ENCODE measurements at places on chromosomes 7 and 10.

- peaks cover 40% of the 10 kb centered on the region for H3K4me1 ChIP-seq
- no peaks in the 10 kb centered on the region for H3K27me3 ChIP-seq
- peak overlapping the region; percentile 91 for H3K4me3 ChIP-seq
- no peak overlapping the region for H3K27ac ChIP-seq
- DNase-seq = no peak
Measured at GRCh38 chr10:122877264-122877663, 2.1 kb downstream of the FAM24B start.

DNA sequence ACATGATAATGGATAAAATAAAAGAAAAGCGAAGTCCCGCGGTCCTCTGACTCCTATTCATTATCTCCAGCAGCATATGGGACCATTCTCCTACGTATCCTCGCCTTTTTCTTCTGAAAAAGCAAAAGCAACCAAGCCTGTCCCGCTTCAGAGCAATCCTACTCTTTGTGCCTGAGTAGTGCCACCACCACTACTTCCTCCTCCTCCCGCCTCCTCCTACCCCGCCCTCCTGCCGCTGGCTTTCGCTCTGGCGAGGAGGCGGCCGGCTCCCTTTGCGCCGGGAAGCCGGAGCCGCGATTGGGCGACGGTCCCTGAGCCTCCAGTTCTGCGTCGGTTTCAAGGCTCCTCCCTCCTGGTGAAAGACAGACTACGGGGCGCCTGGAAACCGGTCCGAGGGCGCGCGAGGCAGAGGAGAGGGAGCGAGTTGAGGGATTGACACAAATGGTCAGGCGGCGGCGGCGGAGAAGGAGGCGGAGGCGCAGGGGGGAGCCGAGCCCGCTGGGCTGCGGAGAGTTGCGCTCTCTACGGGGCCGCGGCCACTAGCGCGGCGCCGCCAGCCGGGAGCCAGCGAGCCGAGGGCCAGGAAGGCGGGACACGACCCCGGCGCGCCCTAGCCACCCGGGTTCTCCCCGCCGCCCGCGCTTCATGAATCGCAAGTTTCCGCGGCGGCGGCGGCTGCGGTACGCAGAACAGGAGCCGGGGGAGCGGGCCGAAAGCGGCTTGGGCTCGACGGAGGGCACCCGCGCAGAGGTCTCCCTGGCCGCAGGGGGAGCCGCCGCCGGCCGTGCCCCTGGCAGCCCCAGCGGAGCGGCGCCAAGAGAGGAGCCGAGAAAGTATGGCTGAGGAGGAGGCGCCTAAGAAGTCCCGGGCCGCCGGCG is at the start of gene FZD1:
Gene FZD1, plus strand, starts transcription at position 388 of the 878 bp plus-strand sequence. Its CDS starts 448 bp downstream, at position 836.
- no peaks in the 10 kb centered on the region for H3K36me3 ChIP-seq
- peak within 1 kb of the TSS; percentile 88 for H3K4me3 ChIP-seq
- DNase-seq = peak; percentile 68
- H3K27ac ChIP-seq = no peak within 1 kb of the TSS

GRCh38 chr7:27442455-27442854 is 199.9 kb downstream of the EVX1 start:
- no peak overlapping the region for H3K27ac ChIP-seq
- no peak for DNase-seq
- no peaks in the 10 kb centered on the region for H3K36me3 ChIP-seq
- no peaks in the 10 kb centered on the region for H3K4me1 ChIP-seq
- peaks cover 28% of the 10 kb centered on the region for H3K27me3 ChIP-seq

DNA sequence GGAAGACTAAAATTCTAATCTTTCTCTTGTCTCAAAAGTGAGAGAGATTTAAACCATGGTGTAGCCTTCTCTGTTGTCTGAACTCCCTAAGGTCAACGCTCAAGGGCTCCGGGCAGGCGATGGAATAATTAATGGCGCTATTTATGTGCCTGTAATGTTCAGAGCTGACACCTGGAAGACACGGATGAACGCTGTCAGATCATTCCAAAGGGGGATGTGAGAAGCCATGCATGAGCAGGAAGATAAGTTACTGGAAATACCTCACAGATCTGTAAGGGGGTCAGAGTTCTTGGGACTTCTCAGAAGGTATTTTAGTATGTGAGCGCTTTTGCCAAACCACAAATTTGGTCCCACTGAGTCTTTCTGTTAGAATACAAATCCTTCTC is 73.3 kb upstream of the MTPN start:
- H3K36me3 ChIP-seq = no peaks in the 10 kb centered on the region
- no peak overlapping the region for H3K27ac ChIP-seq
- H3K27me3 ChIP-seq = no peaks in the 10 kb centered on the region
- H3K4me3 ChIP-seq = no peak overlapping the region

DNA sequence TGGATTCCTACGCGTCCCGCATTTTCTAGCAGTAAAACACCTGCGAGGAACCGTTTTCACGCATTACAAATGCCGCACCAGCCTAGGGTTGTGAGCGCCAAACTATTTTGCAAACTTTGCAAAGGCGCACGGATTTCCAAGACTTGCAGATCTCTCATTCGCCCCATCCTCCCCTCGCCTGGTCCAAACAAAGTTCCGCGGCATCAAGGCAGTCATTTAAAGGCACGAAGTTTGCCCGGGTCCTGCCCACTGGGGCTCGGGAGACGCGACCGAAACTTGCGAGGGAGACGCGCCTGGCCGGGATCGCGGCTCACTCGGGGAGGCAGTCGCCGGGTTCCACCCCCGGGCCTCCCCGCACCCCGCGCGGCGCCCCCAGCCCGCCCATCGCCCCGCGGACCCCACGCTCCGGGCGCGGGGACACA is 613 bp downstream of the USP6NL start:
- peaks cover 56% of the 10 kb centered on the region for H3K4me1 ChIP-seq
- H3K27me3 ChIP-seq = no peaks in the 10 kb centered on the region
- H3K36me3 ChIP-seq = peaks cover 2% of the 10 kb centered on the region
- peak overlapping the region; percentile 56 for H3K27ac ChIP-seq
- DNase-seq = no peak

GRCh38 chr10:125236091-125236490 is 75.7 kb upstream of the CTBP2 start:
- no peaks in the 10 kb centered on the region for H3K36me3 ChIP-seq
- H3K27ac ChIP-seq = no peak overlapping the region
- H3K4me1 ChIP-seq = no peaks in the 10 kb centered on the region
- no peak for DNase-seq
- peaks cover 2% of the 10 kb centered on the region for H3K27me3 ChIP-seq

DNA sequence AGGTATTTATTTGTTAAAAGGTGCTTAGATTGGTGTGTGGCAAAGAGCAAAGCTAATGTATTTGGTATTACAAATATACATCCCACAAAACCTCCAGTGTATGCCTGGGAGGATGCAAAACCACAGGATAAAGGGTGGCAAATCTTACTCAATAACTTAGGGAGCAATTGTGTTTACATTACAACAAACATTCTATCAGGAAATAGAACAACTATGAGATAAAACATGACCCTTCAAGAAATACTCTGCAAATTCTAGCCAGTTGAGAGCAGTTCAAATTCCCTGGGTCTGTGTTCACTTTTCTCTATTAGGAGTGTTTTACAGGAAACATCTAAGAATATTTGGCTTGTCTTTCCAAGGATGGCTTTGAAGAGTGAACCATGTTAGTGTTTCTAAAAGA is 64.9 kb downstream of the CUL1 start:
- no peak overlapping the region for H3K27ac ChIP-seq
- no peak overlapping the region for H3K4me3 ChIP-seq
- H3K36me3 ChIP-seq = peaks cover 20% of the 10 kb centered on the region
- DNase-seq = no peak

- peaks cover 15% of the 10 kb centered on the region for H3K27me3 ChIP-seq
- H3K4me3 ChIP-seq = no peak overlapping the region
- no peak for DNase-seq
- peaks cover 18% of the 10 kb centered on the region for H3K4me1 ChIP-seq
- no peak overlapping the region for H3K27ac ChIP-seq
- peaks cover 4% of the 10 kb centered on the region for H3K36me3 ChIP-seq
Measured at GRCh38 chr7:139830292-139830691, 1.2 kb downstream of the TBXAS1 start.

- no peak for DNase-seq
- H3K36me3 ChIP-seq = peaks cover 4% of the 10 kb centered on the region
- no peak overlapping the region for H3K27ac ChIP-seq
- H3K4me1 ChIP-seq = peaks cover 6% of the 10 kb centered on the region
- H3K4me3 ChIP-seq = no peak overlapping the region
Measured at GRCh38 chr7:148611692-148612091, 21.1 kb downstream of the C7orf33 start.

DNA sequence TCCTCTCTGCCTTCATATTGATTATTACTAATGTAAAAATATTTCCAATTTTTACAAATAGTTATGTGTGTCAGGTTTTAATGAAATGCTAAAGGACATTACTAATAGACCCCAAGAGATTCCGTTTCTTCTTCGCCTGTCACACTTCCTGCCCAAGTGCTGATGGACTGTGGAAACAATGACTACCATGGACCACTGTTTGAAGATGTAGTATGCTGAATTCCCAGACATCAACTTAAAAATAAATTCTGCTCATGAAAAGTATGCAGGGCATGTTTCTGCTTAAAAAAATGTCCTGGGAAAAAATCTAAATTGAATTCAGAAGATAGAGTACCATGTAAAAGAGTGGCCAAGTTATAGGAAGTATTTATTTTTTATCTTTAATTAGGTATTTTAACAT is 52.1 kb downstream of the ST7 start:
- H3K36me3 ChIP-seq = no peaks in the 10 kb centered on the region
- H3K4me1 ChIP-seq = peaks cover 36% of the 10 kb centered on the region
- H3K4me3 ChIP-seq = no peak overlapping the region
- no peak for DNase-seq
- H3K27me3 ChIP-seq = no peaks in the 10 kb centered on the region
- no peak overlapping the region for H3K27ac ChIP-seq

- H3K4me1 ChIP-seq = no peaks in the 10 kb centered on the region
- no peak overlapping the region for H3K4me3 ChIP-seq
- H3K27ac ChIP-seq = no peak overlapping the region
- DNase-seq = no peak
- H3K36me3 ChIP-seq = no peaks in the 10 kb centered on the region
- no peaks in the 10 kb centered on the region for H3K27me3 ChIP-seq
Measured at GRCh38 chr7:29328045-29328444, 133.5 kb downstream of the CHN2 start.

GRCh38 chr7:3453398-3453797 is 152.3 kb downstream of the SDK1 start:
- no peaks in the 10 kb centered on the region for H3K4me1 ChIP-seq
- H3K4me3 ChIP-seq = no peak overlapping the region
- H3K36me3 ChIP-seq = no peaks in the 10 kb centered on the region
- peaks cover 3% of the 10 kb centered on the region for H3K27me3 ChIP-seq

DNA sequence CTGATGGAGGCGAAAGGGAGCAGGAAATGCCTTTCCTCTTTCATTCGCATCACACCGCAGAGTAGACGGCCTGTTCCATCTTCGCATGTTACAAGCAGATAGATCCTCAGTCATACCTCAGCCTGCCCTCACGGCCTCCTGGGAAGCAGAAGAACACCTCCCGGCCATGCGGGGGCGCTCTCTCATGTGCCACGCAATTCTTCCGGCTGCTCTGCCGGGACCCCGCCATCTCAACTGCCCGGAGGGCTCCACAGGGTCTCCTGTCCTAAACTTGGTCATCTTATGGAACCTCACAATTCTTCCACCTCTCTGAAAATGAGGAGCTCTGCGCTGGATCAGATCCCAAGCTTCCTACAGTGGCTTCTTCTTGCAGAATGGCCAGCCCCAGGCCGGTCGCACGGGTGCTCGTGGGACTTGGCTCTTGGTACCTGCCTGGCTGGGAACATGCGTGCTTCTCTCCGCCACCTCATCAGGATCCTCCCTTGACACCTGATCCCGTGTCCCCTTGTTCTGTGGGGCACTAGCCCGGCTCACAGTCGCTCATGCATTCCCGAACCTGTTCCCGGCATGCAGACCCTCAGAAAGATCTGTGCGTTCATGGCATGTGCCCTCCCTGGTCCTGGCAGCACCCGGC is 262.8 kb upstream of the SHH start:
- H3K4me1 ChIP-seq = no peaks in the 10 kb centered on the region
- H3K27ac ChIP-seq = no peak overlapping the region
- no peak overlapping the region for H3K4me3 ChIP-seq
- no peaks in the 10 kb centered on the region for H3K36me3 ChIP-seq

- H3K36me3 ChIP-seq = no peaks in the 10 kb centered on the region
- no peaks in the 10 kb centered on the region for H3K4me1 ChIP-seq
- H3K27me3 ChIP-seq = peaks cover 9% of the 10 kb centered on the region
- DNase-seq = no peak
- no peak overlapping the region for H3K4me3 ChIP-seq
Measured at GRCh38 chr7:36048141-36048901, 104.7 kb upstream of the EEPD1 start.

DNA sequence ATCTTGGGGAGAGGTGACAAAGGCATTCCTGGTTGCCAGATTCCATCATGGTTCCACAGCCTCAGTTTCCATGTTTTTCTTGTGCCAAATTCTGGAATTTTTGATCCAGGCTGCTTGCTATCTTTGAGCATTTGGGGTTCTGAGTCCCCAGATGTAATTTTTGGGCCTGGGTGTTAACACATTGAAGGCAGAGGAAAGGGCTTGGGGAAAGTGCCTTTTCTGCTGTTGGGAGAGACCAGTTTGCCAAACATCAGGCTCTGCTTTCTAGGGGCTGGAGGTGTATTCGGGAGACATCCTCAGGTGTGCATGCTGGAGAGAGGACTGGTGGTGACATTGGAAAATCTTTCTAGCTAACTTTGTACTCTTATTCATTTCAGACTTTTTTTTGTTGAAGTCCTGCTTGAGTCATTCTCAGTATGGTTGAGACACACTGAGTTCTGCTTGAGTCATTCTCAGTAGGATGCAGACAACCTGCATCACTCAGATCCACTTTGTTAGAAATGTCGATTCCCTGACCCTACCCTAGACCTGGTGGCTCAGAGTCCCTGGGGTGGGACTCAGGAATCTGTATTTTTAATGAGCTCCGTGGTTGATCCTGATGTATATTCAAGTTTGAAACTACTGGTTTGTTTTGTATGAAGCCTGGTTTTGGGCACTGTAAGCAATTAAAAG is 101.0 kb downstream of the LRMDA start:
- H3K4me1 ChIP-seq = no peaks in the 10 kb centered on the region
- H3K36me3 ChIP-seq = no peaks in the 10 kb centered on the region
- no peak overlapping the region for H3K4me3 ChIP-seq
- DNase-seq = no peak
- H3K27me3 ChIP-seq = peaks cover 5% of the 10 kb centered on the region
- no peak overlapping the region for H3K27ac ChIP-seq

DNA sequence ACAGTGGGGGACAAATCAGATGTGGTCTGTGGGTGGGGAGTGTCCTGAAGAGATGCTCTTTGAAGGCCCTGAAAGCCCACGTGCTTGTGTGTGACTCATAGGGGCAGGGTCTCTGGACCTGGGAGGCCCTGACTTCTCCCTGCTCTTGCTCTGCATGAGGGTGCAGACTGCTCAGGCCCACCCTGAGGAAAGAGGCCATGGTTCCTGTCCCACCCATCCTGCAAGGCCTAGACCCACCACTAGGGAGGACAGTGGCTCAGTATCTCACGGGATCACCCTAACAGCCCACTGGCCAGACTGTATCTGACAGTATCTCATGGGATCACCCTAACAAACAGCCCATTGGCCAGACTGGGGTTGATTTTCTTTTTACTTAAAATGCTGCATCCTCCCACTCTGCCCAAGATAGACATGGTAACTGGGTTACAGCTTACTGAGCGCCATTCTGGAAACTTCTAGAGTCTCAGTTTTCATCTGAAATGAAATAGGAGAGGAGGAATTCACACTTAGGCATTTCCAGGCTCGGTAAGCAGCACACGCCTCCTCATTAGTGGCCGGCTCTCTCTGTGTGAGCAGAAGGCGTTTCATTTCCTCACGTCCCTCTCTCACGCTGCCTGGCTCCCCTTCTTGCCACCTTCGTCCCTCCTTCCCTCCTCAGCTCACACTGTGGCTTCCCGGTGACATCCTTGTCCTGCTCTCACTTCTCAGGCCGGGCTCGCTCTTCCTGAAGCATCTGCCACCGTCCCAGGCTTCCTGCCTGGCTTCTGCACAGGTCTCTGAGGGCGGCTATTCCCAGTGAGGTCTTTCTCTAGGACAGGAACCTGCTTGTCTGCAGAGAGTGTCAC is 242.6 kb downstream of the GLRX3 start:
- H3K36me3 ChIP-seq = no peaks in the 10 kb centered on the region
- no peak overlapping the region for H3K27ac ChIP-seq
- H3K27me3 ChIP-seq = no peaks in the 10 kb centered on the region
- H3K4me3 ChIP-seq = no peak overlapping the region
- no peaks in the 10 kb centered on the region for H3K4me1 ChIP-seq
- DNase-seq = no peak

All from activated naive CD8-positive, alpha-beta T cell treated with anti-CD3 and anti-CD28 coated beads, Interleukin-2, amount 10 ng/mL, durations not matched to agents 7 days and 5 days (primary cell).